KG1 (cell line): ENCODE measurements at places on chromosomes 7 and 10.
A peak's percentile ranks its signal among the peaks of the same experiment; 100 is the strongest.

DNA sequence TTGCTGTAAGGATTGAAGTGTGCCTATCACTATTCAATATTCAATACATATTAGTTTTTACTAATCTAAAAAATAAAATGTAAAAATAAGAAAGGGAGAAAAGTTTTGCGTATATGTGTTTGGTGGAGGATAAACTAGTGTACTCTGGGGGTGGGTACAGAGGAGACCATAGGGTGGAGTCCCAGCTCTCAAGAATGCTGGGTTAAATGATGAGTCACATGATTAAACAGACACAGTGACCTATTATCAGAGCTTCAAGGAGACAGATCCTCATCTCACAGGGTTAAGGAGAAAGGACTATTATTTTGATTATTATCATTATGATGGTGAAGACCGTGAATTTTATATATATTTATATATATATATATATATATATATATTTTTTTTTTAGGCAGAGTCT, 77.5 kb downstream of the AFAP1L2 start:
- no peak for DNase-seq

DNA sequence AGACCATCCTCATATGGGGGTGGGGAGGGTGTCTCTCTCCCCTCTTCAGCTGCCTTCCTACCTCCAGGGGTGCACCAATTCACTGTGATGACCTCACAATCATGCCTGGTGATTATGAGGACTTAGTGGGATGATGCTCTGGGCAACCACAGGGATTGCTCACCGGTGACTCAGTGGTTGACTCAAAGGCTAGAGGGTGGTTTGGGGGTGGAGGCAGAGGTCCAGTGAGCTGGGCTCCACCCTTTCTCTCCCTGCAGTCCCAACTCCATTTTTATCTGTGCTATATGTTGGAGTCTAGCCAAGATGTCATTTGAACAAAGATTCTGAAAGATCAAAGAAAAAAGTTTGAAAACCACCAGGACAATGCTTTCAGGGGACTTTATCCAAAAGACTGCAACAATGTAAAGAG, 286.9 kb downstream of the KCNMA1 start:
- no peak for DNase-seq

DNA sequence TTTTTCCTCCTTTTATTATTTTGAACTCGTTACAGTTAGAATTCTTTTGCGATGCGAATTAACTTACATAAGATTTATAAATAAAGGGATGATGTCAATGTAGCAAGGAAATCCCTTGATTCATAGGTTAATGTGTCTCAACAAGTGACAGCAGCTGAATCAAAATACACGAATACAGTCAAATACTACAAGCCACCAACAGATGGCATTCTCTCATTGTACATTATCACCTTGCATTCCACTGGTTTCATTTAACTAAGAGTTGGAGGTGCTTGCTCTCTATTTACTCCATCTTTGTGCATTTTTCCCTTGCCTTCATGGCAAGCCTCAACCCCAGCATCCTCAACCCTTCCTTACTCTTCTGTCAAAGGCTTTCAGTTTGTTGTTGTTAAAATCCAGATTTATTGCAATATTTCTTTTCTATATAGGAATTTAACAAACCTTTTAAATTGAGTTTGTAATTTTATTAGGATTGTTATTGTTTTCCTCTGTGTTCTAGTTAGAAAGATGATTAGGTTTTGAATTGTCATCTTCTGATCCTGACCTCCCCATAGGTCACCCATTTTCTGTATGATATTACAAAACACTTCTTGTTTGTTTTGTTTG, 78.3 kb downstream of the SLC25A40 start:
- peak; percentile 14 for DNase-seq

- DNase-seq: no peak
These were observed 46.3 kb upstream of the ZNF365 start for GRCh38 chr10:62327885-62328284.

DNA sequence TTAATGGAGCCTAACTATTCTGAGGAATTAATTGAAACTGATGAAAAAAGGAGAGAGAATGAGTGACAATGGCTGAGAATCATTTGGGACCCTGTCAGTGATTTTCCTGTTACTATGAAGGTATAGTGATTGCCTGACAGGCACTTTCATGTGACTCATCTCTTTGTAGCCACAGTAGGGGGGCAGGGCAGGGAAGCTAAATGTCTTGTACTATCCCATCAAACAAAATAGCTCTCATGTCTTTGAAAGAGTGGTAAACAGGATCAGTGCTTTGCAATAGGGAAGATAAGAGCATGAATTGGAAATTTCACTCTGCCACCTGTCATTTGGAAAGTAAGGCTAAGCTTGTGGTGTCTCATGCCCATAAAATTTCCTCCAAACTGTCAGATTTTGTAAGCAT, 94.5 kb upstream of the GSDME start:
- DNase-seq: no peak

GRCh38 chr7:24979863-24980533, at the start of gene OSBPL3:
Gene OSBPL3 (minus strand): TSS chr7:24980178. CDS start chr7:24892472, 87,706 bp downstream.
- DNase-seq: peak; percentile 92

DNA sequence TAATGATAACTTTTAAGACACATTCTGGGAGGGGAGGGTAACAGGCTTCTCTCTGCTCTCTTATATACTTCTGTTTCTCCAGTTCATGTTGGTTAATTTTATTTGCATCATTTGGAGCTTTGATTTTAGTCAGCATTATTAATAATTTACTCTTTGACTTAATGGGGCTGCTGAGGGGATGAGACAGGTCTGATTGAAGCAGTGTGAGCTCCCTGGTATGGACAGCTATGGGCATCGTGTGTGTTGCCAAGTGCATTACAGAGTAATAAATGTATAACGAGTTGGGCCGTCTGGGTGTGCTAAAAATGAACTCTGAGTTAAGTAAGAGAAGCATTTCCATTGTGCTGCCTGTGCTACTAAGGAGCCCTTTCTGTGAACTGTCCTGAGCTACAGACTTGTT, 31.7 kb upstream of the IKZF1 start:
- DNase-seq: no peak

DNA sequence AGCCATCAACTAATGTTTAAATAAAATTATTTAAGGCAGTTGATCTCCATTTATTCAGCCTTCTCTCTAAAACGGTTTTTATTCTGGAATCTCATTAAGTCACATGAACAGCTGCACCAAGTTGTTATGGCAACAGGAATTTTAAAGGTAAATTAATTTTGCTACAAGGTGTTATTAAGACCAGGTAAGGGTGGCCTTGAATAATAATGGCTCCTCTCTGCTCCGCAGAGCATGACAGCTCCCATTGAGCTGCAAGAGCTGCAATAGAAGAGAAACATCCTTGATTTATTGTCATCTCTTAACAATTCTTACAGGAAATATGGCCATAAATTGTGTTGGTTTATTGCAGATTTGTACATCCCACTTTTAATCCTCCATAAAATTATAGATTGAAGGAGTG, 165.8 kb downstream of the KLF6 start:
- DNase-seq: no peak

DNA sequence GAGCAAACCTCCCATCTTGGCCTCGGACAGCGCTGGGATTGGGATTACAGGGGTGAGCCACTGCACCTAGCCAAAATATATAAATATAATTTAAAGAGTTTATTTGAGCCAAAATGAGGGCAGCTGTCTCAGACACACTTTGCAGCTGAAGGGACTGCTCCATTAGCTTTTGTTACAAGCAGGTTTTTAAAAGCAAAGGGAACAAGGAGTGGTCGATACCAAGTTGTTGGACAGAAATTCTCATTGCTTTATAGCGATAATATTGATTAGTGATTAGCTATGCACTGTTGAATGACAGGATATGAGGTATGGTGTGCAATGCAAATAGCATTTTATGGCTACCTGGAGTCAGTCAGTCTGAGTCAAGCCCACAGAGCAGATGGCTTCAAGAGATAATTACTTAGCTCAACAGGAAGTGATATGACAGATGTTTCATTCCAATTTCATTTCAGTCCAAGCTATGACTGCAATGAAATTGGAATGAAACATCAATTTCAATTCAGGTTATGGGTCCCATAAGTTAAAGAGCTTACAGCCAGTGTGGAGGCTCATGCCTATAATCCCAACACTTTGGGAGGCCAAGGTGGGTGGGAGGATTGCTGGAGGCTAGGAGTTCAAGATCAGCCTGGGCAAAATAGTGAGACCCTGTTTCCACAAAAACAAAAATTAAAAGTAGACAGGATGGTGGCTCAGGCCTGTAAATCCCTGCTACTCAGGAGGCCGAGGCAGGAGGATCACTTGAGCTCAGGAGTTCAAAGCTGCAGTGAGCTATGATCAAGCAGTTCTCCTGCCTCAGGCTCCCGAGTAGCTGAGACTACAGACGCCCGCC, 23.1 kb downstream of the TYW1 start:
- peak; percentile 37 for DNase-seq

DNA sequence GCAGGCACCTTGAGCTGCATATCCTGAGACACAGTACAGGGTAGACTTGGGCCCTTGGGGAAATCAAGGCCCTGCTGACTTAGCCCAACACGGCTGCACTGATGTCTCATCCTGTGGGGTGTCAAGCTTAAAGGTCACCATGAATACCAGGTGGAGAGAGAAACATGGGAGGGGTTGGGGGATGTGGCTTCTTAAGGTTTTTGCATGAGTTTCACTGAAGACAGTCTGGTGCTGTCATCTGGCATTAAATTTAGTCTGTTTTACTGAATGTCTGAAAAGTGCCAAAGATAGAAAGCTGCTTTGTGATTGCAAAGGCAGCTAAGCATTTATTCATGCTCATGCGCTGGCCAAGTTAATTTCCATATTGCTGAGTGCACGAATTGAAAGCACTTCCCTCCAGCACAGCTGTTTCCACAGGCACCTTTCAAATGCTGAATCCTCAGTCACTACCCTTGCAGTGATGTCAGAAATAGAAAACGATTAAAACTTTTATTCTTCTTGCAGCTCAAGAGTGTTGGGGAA, 102.1 kb downstream of the OSBPL3 start:
- no peak for DNase-seq

DNA sequence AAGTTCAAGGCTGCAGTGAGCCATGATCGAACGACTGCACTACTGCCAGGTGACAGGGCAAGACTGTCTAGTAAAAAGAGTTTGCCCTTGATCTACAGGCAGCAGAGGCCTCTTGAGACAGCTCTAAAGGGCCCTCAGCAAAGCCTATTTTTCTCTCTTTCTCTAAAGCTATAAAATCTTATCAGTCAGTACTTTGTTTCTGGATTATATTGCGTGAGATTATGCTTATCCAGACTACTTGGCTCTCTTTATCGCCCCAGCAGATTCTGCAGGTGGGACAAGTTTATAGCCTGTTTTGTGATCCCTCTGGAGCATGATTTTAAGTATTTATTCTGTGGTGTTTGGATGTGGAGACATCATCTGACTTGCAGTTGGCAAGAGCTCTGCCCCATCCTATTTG, 2.7 kb downstream of the RPP38 start:
- no peak for DNase-seq

DNA sequence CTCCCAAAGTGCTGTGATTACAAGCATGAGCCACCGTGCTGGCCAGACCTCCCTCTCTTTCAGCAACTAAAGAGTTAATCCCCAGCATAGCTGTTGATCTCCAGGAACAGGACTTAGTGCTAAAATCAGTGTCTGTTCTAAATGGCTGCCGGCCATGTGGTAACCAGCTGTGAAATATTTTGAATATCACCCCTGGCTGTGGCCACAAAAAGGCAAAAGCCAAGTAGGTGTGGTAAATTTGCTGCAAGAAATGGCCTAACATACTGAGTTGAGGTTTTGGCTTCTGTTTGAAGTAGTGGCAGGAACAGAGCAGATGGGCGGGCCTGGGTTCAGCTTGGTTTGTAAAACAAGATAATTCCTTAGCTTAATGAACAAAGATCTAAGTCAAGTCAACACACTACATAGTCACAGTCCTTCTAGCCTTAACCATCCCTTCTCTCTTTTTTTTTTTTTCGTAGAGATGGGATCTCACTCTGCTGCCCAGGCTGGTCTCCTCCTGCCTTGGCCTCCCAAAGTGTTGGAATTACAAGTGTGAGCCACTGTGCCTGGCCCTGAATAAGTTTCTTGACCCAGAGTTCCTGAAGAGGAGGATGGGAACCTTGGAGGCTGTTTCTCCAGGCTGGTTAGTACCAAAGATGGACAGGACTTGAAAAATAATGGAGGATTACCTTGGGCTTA, 22.7 kb upstream of the AGFG2 start:
- no peak for DNase-seq

DNA sequence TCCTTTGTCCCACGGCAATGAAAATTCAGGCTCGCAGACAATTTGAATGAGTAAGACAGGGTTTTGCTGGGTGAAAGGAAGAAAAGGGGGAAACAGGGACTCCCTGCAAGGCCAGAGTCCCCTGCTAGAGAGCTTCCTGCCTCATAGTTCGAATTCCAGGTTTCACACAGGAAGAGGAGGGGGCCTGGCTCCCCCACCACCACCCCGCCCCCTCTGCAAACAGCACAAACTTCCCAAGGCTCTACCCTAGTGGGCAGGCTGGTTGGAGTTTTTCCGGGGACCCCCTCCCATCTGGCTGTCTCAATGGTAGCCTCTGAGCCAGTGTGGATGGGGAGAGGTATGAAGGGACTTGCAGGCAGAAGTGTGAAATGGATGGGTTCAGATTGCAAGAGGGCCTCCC, 57.4 kb upstream of the NEBL start:
- DNase-seq: no peak

GRCh38 chr10:37535459-37536246, 321.8 kb downstream of the ZNF248 start:
- no peak for DNase-seq

DNA sequence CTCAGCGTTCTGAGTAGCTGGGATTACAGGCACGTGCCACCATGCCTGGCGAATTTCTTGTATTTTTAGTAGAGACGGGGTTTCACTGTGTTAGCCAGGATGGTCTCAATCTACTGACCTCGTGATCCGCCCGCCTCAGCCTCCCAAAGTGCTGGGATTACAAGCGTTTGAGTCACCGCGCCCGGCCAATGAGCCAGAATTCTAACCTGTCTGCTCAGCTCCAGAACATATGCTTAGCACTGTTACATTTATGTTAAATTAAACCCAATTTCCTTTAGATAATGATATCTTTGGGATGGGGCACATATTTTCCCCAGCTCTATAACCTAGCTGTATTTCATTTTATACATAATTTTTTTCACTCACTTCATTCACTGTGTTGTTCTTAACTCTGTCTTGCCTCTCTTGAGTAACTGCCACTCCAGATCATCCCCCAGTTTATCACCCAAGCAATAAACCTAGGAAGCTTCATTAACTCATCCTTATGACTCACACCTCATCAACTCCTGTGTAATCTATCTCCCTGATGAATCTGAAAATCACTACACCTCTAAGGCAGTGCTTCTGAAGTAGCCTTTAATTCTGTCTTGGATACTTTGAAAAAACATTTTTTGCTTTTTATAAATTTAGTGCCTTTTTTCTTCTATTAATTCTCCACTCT, 559.7 kb upstream of the ZWINT start:
- no peak for DNase-seq

- no peak for DNase-seq
These were observed 11.6 kb downstream of the PDLIM1 start for GRCh38 chr10:95279042-95279820.
